Effector memory CD4-positive, alpha-beta T cell (primary cell): ENCODE measurements at places on chromosomes 6 and 20.

GRCh38 chr6:14598017-14598864, 480.7 kb downstream of the CD83 start:
- no peaks in the 10 kb centered on the region for H3K27me3 ChIP-seq
- H3K4me1 ChIP-seq: no peaks in the 10 kb centered on the region
- H3K4me3 ChIP-seq: no peak overlapping the region
- no peak overlapping the region for H3K27ac ChIP-seq

- H3K36me3 ChIP-seq: no peaks in the 10 kb centered on the region
- H3K27ac ChIP-seq: no peak overlapping the region
- H3K4me3 ChIP-seq: no peak overlapping the region
- no peaks in the 10 kb centered on the region for H3K4me1 ChIP-seq
- DNase-seq: no peak
- H3K27me3 ChIP-seq: no peaks in the 10 kb centered on the region
Observed at GRCh38 chr6:55282115-55282514, 45.2 kb upstream of the GFRAL start.

DNA sequence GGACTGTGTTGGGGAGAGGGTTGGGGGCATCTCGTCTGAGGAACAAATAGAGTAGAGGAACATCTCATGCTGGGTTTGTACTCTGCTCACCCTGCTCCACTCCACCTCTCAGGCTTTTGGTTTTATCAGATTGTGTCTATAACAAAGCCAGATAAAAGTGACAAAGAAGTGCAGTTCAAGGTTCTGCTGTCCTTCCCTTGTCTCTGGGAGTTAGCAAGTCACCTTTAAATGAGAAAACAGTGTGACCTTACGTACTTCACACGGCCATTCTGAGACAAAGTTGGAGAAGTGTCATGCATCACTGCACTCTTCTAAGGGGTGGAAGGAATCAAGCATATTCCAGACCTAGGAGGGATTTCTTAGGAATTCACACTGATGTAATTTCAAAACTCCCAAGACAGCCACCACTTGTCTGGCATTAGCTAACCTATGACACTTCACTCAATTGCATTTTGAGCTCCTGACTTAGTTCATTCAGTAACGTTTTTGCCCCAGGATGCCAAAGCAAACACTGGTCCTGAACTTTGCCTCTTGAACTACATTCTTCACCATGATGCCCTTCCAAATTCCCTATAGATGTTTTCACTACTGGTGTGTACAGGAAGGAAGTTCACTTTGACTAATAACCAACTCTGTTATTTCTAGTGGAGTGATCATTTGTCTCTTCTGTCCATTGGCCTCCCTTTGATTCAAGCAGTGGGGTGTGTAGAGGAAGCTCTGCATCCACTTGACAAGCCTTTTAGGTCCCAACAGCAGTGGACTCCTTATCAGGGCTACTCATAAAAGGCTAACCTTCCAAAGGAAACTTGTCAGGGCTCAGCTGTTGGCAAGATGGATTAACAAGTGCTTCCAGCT, 647.6 kb upstream of the FLRT3 start:
- no peaks in the 10 kb centered on the region for H3K4me1 ChIP-seq
- H3K27me3 ChIP-seq: no peaks in the 10 kb centered on the region
- no peak for DNase-seq
- no peaks in the 10 kb centered on the region for H3K36me3 ChIP-seq
- no peak overlapping the region for H3K27ac ChIP-seq

DNA sequence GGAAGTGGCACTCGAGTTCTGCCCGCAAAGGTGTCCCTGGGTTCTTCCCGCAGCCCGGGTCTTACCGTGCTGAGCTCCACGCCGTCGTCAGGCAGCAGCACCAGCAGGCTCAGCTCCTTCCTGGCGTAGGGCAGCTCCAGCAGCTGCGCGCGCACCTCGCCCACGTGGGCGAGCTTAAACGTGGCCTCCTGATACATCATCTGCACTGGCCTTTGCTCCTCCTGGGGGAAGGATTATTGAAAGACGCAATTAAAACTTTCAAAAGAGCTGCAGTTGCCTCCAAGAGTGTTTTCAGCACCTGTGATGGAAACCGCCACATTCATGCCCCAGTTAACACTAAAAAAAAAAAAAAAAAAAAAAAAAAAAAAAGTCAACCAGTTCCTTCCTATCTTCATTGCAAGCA, 11.3 kb downstream of the SERPINB9 start:
- DNase-seq: peak; percentile 78
- peak overlapping the region; percentile 72 for H3K27ac ChIP-seq
- H3K4me3 ChIP-seq: no peak overlapping the region
- H3K36me3 ChIP-seq: peaks cover 62% of the 10 kb centered on the region
- no peaks in the 10 kb centered on the region for H3K27me3 ChIP-seq
- peaks cover 5% of the 10 kb centered on the region for H3K4me1 ChIP-seq

DNA sequence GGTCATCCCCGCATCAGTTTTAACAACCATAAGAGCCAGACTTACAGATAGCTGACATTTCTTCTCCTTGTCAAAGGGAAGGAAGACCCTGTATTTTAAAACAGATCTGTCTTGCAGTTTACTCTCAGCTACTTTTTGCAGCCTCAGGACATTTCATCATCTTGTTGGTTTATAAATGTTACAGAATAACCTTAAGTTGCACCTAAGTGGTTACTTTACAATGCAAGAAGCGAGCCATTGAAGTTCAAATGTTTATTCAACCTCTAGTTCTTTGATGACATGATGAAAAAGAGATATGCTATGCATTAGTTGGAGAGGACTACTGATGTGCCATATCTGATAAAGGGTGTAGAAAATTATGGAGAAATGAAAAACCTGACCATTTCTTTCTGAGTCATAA, 187.9 kb upstream of the COL21A1 start:
- no peaks in the 10 kb centered on the region for H3K4me1 ChIP-seq
- no peak for DNase-seq
- no peaks in the 10 kb centered on the region for H3K27me3 ChIP-seq
- no peaks in the 10 kb centered on the region for H3K36me3 ChIP-seq

GRCh38 chr20:57543754-57544153, 17.2 kb upstream of the PCK1 start:
- H3K36me3 ChIP-seq: no peaks in the 10 kb centered on the region
- H3K27ac ChIP-seq: no peak overlapping the region
- DNase-seq: no peak
- no peaks in the 10 kb centered on the region for H3K4me1 ChIP-seq

GRCh38 chr20:17590245-17590644, 20.4 kb downstream of the DSTN start:
- H3K4me3 ChIP-seq: no peak overlapping the region
- no peaks in the 10 kb centered on the region for H3K4me1 ChIP-seq
- H3K27me3 ChIP-seq: no peaks in the 10 kb centered on the region
- H3K27ac ChIP-seq: no peak overlapping the region
- no peak for DNase-seq
- H3K36me3 ChIP-seq: no peaks in the 10 kb centered on the region

DNA sequence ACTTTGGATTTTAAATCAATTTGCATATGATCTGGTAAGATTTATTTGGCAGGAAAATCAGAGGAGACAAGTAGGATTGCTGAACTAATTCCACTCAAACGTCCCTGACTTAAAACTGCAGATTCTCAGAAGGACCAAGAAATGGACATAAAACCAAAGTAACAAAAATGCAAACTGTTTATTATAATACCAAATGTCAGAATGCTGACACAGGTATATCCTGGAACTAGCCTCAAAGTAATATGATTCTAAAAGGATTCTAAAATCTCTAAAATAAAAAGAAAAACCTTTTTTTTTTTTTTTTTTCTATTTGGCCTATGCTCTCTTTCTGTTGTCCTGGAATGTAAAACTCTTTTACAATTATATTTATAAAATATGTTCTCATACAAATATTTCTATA, 74.4 kb upstream of the BTBD3 start:
- H3K27ac ChIP-seq: no peak overlapping the region
- DNase-seq: no peak
- H3K4me1 ChIP-seq: no peaks in the 10 kb centered on the region
- H3K36me3 ChIP-seq: no peaks in the 10 kb centered on the region

DNA sequence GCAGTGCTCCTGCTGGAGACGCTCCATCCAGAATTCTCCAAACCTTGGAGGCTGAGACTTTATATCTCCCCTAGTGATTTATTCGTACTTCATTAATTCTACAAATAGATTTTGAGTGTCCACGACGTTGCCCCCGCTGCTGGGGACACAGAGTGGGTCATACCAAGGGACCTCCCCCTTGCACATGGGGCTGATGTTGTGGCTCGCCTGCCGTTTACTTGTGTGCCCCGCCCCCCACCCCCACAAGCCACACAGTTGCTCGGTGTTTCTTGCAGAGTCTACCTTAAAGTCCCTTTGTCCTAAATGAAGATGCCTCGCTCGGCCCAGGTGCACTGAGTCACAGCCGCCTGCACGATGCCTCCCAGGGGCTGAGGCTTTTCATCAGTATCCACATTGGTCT, 20.3 kb upstream of the SMOC2 start:
- no peaks in the 10 kb centered on the region for H3K27me3 ChIP-seq
- no peak overlapping the region for H3K4me3 ChIP-seq
- no peak overlapping the region for H3K27ac ChIP-seq
- H3K36me3 ChIP-seq: no peaks in the 10 kb centered on the region

- H3K27ac ChIP-seq: no peak overlapping the region
- no peaks in the 10 kb centered on the region for H3K36me3 ChIP-seq
- H3K27me3 ChIP-seq: no peaks in the 10 kb centered on the region
- DNase-seq: no peak
Observed at GRCh38 chr6:143486752-143487151, 24.8 kb downstream of the FUCA2 start.
